ENCODE measurements at places on chromosomes 12 and 14. TPM values are rescaled to one million over a fixed set of nuclear protein-coding genes. Genes with fewer than 3 reads are reported as not detected.

DNA sequence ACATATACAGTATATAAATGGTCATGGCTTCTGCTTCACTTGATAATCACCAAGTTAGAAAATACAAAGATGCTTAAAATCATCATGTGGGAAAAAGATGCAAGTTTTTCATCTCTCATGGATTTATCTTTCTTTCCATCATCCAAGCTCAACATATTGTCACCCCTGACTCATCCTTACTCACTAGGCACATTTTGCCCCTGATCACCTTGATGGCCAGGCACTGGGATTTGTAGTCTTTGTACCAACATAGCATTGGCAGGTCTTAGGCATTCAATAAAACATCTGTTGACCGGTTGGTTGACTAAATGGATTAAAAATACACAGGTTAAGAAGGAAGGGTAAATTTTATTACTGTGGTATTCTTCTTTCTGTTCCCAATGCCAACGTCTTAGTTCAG is 28.1 kb downstream of the KLHDC2 start:
- peaks cover 26% of the 10 kb centered on the region for H3K36me3 ChIP-seq
- no peak overlapping the region for H3K27ac ChIP-seq
- H3K4me3 ChIP-seq: no peak overlapping the region
- no peaks in the 10 kb centered on the region for H3K27me3 ChIP-seq
- H3K4me1 ChIP-seq: no peaks in the 10 kb centered on the region

GRCh38 chr14:102949062-102949800 is 26.8 kb downstream of the AMN start:
- no peak for DNase-seq
- H3K27me3 ChIP-seq: no peaks in the 10 kb centered on the region
- H3K4me1 ChIP-seq: no peaks in the 10 kb centered on the region
- peaks cover 71% of the 10 kb centered on the region for H3K36me3 ChIP-seq
- no peak overlapping the region for H3K4me3 ChIP-seq

DNA sequence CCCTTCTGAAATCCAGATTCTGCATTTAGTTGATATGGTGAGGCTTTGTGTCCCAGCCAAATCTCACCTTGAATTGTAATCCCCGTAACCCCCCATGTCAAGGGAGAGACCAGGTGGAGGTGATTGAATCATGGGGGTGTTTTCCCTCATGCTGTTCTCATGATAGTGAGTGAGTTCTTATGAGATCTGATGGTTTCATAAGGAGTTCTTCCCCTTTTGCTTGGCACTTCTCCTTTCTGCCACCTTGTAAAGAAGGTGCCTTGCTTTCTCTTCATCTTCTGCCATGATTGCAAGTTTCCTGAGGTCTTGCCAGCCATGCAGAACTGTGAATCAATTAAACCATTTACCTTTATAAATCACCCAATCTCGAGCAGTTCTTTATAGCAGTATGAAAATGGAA is 23.1 kb upstream of the C12orf42 start:
- H3K27me3 ChIP-seq: no peaks in the 10 kb centered on the region
- H3K36me3 ChIP-seq: no peaks in the 10 kb centered on the region
- no peak overlapping the region for H3K27ac ChIP-seq
- no peak for DNase-seq

- H3K4me3 ChIP-seq: no peak overlapping the region
- DNase-seq: no peak
- no peaks in the 10 kb centered on the region for H3K36me3 ChIP-seq
These were observed 17.8 kb downstream of the FOXG1 start for GRCh38 chr14:28784096-28785048.

GRCh38 chr14:59919570-59920377 is at the start of gene LRRC9:
LRRC9 (plus strand) TSS chr14:59920144.
- peak within 1 kb of the TSS; percentile 85 for H3K4me3 ChIP-seq
- no peak within 1 kb of the TSS for H3K27ac ChIP-seq

DNA sequence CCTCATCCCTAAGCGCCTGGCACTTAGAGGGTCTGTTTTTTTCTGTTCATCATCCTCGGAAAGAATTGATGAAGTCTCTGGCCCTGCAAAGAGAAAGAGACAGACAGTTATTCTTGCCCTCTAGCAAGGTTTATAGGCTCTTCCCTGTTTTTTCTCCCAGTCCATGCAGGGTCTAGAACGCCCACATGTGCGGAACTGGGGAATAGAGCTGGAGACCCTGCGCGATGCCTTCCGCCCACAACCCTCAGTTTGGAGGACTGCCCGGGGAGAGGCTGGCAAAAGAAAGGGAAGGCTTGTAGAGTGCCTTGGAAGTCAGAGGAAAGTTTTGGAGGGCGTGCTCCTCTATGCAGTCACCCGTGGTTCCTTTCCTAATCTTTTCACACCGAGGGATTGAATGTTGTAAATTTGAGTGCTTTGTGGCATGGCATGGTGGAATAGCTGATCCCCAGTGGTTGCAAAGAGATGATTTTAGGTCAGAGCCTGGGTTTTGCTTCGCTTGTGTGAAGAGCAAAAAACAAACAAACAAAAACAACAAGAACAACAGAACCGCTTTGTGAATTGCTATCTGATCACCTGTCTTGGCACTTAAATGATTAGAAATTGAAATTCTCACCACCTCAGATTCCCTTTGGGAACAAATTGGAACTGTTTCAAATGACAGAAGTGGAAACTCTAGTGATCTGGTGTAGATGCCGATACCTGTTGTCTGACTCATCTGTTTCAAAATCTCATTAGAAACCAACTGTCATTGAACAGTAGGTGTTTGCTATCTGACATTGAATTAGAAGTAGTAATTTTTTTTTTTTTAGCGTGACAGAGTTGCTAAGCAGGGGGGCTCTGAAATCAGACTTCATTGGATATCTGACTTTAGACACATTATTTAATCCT is 947 bp downstream of the GAS2L3 start:
- H3K4me1 ChIP-seq: peaks cover 7% of the 10 kb centered on the region
- H3K27me3 ChIP-seq: no peaks in the 10 kb centered on the region
- H3K36me3 ChIP-seq: no peaks in the 10 kb centered on the region
- no peak for DNase-seq
- peak overlapping the region; percentile 82 for H3K4me3 ChIP-seq

DNA sequence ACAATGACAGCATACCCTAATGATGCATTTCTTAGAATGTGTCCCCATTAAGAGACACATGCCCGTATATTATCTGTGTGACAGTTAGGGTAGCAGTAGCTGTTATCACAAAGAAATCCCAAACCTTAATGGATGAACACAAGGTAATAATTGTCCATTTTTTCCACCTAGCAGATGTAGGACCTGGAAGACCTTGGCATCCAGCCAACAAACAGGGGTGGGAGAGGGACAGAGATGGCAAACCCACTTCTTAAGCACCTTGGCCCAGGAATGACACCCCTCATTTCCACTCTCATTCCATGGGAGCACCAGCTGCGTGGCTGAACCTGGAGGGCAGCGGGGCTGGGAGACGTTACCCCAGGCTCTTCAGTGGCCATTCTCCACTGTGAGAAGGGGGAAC is 679.0 kb downstream of the AACS start:
- DNase-seq: no peak
- no peak overlapping the region for H3K27ac ChIP-seq
- no peaks in the 10 kb centered on the region for H3K4me1 ChIP-seq
- no peak overlapping the region for H3K4me3 ChIP-seq

DNA sequence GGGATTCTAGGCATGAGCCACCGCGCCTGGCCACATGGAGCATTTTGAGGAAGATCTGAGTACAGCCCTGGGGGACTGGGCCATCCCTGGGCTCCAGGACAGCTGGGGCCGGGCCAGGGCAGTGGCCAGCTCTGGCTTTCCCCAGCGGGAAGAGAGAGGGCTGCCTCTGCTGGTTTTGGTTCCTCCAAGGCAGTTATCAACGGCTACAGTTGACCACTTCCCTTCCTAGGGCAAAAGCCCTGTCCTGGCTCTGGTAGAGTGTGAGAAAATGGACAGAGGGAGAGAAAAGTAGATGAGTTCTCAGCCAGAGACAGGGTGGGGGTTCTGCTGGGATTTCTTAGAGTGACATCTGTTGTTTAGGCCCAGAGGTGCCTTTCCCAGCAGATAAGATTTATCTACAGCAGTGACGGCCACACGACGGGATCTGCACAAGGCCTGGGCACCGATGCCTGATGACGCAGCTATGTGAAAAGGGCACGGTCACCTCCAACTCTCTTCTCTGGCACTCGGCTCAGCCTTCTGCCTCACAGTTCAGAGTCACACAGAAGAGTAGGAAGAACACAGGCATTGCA is 5.5 kb upstream of the HVCN1 start:
- no peaks in the 10 kb centered on the region for H3K36me3 ChIP-seq
- DNase-seq: no peak
- H3K4me3 ChIP-seq: no peak overlapping the region
- H3K27ac ChIP-seq: no peak overlapping the region
- peaks cover 4% of the 10 kb centered on the region for H3K4me1 ChIP-seq

GRCh38 chr14:101251812-101252442 is 309.4 kb upstream of the DIO3 start:
- no peak overlapping the region for H3K27ac ChIP-seq
- no peak overlapping the region for H3K4me3 ChIP-seq
- no peaks in the 10 kb centered on the region for H3K4me1 ChIP-seq
- DNase-seq: no peak
- no peaks in the 10 kb centered on the region for H3K27me3 ChIP-seq

DNA sequence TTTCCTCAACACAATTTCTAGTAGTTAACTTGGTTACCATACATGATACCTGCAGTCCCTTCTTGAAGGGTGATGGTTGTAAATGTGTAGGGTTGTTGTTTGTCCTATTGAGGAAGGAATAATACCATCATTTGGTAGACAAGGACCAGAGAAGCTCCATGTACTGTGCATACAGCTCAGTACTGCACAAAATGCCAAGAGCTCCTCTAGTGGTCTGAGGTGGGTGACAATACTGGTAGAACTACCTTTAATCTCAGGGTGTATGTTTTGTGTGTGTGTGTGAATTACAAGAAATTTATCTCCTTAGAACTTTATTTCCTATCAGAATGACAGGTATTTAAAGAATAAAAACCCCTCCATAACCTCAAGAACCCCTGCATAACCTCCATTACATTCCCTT is 575.3 kb downstream of the TMTC2 start:
- no peaks in the 10 kb centered on the region for H3K36me3 ChIP-seq
- H3K27me3 ChIP-seq: no peaks in the 10 kb centered on the region
- DNase-seq: no peak
- no peak overlapping the region for H3K4me3 ChIP-seq

- H3K4me3 ChIP-seq: no peak overlapping the region
- H3K4me1 ChIP-seq: no peaks in the 10 kb centered on the region
- peak; percentile 89 for DNase-seq
- no peak overlapping the region for H3K27ac ChIP-seq
- H3K27me3 ChIP-seq: no peaks in the 10 kb centered on the region
These were observed 35.4 kb upstream of the TMEM179 start for GRCh38 chr14:104639885-104640548.

GRCh38 chr14:75252254-75252837 is 26.3 kb upstream of the FOS start:
- peaks cover 20% of the 10 kb centered on the region for H3K4me1 ChIP-seq
- no peaks in the 10 kb centered on the region for H3K36me3 ChIP-seq
- H3K27ac ChIP-seq: peak overlapping the region; percentile 67
- no peaks in the 10 kb centered on the region for H3K27me3 ChIP-seq
- DNase-seq: no peak
- H3K4me3 ChIP-seq: no peak overlapping the region

GRCh38 chr14:20970647-20970982 is 15.3 kb downstream of the RNASE2 start:
- peak overlapping the region; percentile 86 for H3K4me3 ChIP-seq
- no peaks in the 10 kb centered on the region for H3K4me1 ChIP-seq
- H3K36me3 ChIP-seq: no peaks in the 10 kb centered on the region
- DNase-seq: no peak

DNA sequence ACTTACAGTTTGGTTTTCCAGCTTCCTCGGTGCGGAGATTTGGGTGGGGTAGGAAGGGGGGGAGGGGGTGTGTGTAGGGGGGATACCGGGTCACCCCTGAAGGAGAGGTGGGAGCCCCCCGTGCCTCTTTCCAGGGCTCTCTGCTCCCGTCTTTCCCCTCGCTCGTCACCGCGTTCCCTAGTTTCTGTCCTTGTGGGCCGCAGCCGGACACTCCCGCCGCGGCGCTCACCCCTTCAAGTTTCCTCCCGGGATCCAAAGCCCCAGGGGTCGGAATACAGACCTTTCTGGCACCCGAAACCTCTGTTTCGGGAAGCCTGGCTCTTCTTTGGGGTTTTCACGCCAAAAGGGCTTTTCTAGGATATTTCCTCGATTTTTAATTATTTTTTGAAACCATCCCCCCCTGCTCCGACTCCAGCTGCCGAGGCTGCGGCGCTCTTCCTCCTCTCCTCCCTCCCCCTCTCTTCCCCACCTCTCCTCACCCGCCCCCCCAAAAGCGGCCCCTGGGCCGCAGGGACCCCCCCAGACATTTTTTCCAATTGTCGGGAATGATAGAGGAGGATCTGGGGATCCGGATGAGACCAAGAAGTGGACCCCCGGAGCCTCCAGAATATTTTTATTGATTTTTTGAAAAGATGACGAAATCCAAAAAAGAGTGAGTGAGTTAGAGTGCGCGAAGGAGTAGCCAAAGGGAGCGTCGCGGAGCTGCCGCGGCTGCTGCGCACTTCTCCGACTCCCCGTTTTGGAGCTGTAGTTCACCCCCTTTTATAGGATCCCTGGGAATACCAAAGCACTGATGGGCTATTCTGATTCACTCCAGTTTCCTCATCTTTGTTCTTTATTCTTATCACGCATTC is 1.7 kb downstream of the CCND2 start:
- peaks cover 31% of the 10 kb centered on the region for H3K4me1 ChIP-seq
- H3K4me3 ChIP-seq: peak overlapping the region; percentile 71
- peaks cover 2% of the 10 kb centered on the region for H3K27me3 ChIP-seq
- H3K36me3 ChIP-seq: no peaks in the 10 kb centered on the region
- DNase-seq: peak; percentile 31
- H3K27ac ChIP-seq: peak overlapping the region; percentile 32

- no peaks in the 10 kb centered on the region for H3K36me3 ChIP-seq
- H3K27ac ChIP-seq: no peak overlapping the region
- DNase-seq: no peak
- H3K27me3 ChIP-seq: no peaks in the 10 kb centered on the region
These were observed 51.0 kb upstream of the CRADD start for GRCh38 chr12:93626160-93626559.

DNA sequence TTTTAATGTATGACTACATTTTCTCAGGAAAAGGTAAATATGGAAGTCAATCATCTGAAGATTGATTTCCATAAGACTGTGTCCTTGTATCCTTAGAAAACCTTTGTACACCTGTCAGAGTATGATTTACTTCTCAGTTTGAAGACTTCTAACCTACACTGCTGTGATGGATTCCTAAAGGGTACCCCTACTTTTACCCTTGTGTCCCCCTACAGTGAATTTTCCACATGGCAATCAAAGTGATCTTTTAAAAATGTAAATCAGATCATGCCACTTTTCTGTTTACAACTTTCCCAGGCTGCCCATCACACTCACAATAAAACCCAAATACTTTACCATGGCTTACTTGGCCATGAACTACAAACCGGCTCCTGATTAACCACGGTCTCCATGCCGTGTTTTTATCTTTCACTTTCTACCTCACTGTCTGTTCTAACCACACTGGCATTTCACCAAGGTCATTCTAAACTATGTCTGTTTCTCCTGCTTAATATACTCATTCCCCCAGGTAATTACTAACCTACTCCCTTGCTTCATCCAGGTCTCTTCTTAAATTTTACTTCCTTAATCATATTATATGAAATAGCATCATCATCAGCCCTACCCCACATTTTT is 8.1 kb downstream of the DNAI7 start:
- H3K4me1 ChIP-seq: no peaks in the 10 kb centered on the region
- peak overlapping the region; percentile 51 for H3K4me3 ChIP-seq
- H3K27ac ChIP-seq: no peak overlapping the region
- DNase-seq: no peak
- H3K36me3 ChIP-seq: no peaks in the 10 kb centered on the region

The AMN gene
- 58.0 TPM for total RNA-seq

The A2ML1 gene
- not detected for total RNA-seq

The P2RX2 gene
- 0.19 TPM for total RNA-seq

The SART3 gene
- 59.1 TPM for total RNA-seq

The TMEM132C gene
- total RNA-seq: 0.28 TPM

The IGF1 gene
- 7.2 TPM for total RNA-seq

The KCNA5 gene
- total RNA-seq: 2.9 TPM

The PMCH gene
- not detected for total RNA-seq

The EPYC gene
- total RNA-seq: not detected

The KLRC2 gene
- 0.50 TPM for total RNA-seq

The NAA25 gene
- total RNA-seq: 22.8 TPM
